CD4-positive, alpha-beta T cell treated with Interferon alpha-2 for 1 hour (primary cell): ENCODE measurements at places on chromosomes 5 and 9.

- no peak for DNase-seq
Observed at GRCh38 chr9:124013309-124014210, 2.0 kb downstream of the LHX2 start.

DNA sequence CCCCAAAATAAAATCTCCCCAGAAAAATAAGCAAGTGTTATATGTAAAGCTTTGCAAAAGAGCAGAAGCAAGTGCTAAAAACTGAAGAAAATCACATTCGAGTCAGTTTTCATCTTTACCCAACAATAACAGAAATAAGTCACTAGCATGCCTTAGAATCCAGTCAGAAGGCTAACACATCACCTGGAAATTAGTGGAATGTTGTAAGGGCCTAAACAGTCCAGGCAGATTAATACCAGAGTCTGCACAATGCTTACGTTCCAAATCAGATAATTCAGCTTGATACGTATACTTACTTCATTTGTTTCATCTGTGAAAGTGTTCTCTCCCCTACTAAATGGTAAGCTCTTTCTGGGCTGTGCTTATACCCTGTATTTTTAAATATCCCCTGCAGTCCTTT lies 42.7 kb downstream of the SUSD1 start:
- DNase-seq: no peak

DNA sequence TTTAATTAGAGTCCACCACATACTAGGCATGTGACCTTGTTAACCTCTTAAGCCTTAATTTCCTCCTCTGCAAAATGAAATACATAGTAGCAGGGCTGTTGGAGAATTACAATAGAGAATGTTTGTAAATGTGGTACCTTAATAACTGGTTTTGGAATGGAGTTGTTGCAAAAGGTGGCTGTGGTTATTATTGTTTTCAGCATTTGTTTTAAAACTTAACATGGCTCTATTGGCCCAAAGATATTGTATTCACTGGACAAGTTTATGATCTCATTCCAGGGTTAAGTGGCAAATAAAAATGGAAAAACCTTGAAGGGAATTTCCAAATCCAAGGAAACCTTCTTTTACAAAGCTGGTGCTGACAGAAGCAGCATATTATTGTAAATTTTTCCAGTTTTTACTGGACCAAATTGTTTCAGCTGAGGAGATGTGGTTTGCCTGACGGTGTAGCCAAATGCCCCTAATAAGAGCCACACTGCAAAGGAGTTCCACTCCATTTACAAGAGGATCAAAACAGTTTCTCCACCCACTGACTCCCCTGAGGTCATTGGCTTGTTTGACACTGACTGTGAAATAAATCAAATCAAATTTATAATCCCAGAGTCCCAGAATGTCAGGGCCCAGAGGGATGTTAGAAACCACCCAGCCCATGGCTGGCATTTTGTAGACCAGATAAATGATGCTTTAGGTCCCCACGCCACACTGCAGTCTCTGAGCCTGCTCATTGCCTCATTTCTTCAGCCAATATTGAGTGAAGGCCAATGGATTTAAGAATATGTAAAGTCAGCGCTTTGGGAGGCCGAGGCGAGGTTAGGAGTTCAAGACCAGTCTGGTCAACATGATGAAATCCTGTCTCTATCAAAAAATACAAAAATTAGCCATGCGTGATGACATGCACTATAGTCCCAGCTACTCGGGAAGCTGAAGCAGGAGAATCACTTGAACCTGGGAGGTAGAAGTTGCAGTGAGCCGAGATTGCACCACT lies 45.2 kb downstream of the ADRA1B start:
- DNase-seq: no peak

DNA sequence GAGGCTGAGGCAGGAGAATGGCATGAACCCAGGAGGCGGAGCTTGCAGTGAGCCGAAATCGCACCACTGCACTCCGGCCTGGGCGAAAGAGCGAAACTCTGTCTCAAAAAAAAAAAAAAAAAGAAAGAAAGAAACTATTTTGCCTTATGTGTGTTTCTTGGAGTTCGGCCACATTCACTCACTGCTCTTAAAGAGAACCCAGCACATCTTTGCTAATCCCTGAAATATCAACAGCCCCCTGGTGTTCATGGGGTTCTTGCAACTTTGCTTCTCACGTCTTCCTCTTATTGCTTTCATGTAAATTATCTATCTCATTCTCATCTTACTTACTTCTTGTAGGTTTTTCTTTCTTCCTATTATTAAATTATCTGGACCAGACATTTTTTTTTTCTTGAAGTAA lies 126.3 kb upstream of the ASTN2 start:
- DNase-seq: no peak

DNA sequence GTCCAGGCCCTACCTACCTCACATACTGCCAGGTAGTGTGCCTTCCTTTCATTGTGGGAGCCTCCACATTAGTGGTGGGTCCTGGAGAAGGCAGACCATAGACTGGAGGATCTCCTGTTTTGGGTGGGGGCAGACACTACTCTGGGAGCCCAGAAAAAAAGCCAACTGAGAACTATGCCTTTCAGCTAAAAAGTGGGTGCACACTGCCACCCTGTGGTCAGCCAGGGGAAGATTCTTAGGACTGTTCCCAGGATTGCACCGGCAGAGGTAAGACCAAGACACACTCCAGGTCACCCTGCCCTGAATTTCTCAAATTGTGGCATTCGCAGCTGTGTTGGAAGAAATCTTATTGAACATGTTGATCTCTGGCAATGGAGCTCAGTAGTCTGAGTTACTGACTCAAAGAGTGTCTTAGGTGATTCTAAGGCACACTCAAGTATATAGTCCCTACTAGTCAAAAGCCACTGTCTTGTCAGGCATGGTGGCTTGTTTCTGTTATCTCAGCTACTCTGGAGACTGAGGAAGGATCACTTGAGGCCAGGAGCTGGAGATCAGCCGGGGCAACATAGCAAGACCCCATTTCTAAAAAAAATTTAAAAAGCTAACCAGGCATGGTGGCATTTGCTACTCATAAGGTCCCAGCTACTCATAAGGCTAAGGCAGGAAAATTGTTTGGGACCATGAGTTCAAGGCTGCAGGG lies 3.6 kb downstream of the SIGMAR1 start:
- peak; percentile 85 for DNase-seq

GRCh38 chr9:88949425-88949824 lies 41.8 kb upstream of the S1PR3 start:
- no peak for DNase-seq

- DNase-seq: no peak
Observed at GRCh38 chr5:53087621-53088121, 21.9 kb downstream of the MOCS2 start.

DNA sequence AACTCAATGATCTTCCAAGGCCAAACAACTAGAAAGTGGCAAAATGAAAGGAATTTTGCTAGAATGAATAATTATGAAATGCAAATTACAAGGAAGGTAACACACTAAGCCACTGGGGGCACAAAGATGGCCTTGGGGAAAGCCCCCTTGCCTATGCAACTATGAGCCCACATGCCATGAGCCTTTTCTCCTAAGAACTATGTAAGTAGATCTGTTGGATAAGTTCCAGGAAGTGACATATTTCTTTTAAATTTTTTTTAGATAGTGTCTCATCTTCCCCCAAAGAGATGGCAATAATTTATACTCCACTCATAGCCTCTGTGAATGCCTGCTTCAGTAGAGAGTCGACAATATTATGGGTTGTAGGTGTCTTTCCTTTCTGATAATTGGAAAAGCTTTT lies 257.8 kb downstream of the AUH start:
- no peak for DNase-seq

- DNase-seq: no peak
Observed at GRCh38 chr5:136701191-136701590, 335.8 kb upstream of the TRPC7 start.

- no peak for DNase-seq
Observed at GRCh38 chr9:71774920-71775319, 6.6 kb upstream of the CEMIP2 start.

- DNase-seq: no peak
Observed at GRCh38 chr5:112965733-112966306, 10.8 kb upstream of the DCP2 start.

DNA sequence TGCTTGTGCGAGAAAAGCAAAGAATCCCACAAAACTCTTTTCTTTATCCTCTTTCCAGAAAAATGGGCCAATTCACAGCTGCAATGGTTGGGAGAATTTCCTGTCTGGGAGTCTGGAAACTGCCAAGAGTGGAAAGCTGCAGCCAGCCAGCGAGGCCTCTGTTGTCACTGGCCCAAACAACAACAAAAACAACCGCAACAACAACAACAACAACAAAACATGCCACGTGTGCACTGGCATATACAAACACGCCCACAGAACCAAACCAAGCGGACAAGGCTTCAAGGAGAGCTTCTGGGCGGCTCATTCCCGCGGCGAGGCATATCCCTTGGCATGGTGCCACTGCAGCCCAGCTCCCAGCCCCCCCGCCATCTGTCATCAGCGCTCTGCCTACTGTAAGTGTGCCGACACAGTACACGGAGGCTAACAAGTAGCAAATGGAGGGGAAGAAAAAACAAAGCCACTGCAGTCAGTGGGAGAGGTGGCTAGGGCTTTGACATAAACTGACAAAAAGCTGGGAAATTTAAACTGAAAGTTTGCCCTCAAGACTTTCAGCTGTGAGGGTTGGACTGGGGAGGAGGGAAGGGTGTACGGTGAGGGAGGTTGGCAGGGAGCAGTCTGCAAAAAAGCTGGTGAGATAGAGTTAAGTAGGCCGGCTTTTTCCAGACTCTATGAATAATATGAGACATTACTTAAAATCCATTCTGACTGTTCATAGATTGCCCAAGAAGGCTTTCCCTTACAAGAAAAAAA lies 165.0 kb upstream of the ZNF462 start:
- DNase-seq: no peak

DNA sequence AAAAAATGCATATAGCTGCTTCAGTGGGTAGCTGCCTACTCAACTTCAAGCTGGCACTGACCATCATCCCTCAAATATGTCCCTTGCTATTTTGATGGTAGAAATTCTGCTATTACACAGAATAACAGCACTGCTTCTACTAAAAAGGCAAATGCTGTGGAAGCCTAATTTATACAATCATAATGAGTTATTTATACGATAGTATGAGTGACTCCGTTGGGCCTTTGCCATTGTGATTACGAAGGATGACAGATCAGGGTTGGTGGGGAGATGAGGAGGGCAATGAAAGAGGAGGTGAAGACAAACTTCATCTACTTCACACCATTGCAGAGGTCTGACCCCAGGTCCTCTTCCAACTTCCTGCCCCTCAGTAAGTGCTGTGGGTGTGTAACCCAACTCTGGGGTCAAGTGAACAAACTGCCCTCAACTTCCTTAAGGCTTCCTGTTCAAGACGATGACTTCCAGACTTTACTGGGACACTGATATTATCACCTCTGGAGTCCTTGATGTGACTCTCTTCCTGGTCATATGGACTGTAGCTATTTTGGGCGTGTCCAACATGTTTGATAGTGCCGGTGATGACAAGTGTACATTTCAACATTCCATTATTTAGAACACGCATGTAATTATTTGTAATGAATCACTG lies 74.1 kb upstream of the RPS23 start:
- DNase-seq: no peak

- no peak for DNase-seq
Observed at GRCh38 chr5:32642276-32643002, 57.1 kb downstream of the SUB1 start.

DNA sequence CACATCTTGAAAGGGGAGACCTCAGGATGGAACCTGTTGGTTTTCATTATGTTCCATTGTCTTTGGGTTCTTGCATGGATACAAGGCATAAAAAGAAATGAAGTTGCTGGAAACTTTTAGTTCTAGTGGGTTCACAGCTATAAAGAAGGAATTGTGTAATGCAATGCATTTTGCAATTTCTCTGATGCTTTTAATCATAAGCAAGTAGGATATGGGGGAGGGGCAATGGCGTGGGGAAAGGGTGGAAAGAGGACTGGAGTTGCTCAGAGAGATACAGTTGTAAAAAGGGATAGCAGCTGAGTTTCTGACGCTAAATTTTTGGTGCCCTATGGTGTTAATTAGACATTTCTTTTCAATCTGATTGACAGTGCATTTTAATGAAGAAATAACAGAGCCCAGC lies 88.6 kb upstream of the FANCC start:
- no peak for DNase-seq

DNA sequence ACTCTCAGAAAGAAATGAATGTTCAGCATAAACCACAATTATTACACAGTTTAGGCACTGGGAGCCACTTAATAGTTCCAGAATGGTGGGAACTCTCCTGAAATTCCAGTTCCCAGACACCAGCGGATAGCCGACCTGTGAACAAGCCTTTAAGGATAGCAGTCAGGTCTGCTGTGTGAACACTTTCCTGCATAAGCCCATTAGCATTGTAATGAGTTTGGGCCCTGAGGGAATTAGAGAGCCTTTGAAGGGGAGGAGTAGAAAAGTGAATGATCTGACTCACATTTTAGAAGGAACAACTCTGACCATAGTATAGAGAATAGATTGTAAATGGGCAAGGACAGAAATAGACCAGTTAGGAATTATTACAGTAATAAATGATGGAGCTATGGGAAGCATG lies 189.1 kb downstream of the ADGRV1 start:
- no peak for DNase-seq

DNA sequence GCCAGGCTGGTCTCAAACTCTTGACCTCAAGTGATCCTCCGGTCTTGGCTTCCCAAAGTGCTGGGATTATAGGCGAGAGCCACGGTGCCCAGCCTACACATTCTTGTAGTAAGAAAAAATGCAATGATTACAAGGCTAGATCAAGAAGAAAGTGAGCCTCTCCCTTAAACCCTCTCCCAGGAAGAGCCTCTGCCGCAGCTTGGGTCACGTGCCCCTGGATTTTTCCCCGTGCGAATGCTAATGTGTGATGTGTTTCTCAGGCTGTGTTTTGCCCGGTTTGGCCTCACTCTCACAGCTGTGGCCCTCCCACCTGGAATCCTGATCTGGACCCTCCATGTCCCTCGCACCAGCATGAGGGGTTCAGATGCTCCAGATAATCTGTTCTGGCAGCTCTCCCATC lies 6.9 kb downstream of the PLPP7 start:
- no peak for DNase-seq

DNA sequence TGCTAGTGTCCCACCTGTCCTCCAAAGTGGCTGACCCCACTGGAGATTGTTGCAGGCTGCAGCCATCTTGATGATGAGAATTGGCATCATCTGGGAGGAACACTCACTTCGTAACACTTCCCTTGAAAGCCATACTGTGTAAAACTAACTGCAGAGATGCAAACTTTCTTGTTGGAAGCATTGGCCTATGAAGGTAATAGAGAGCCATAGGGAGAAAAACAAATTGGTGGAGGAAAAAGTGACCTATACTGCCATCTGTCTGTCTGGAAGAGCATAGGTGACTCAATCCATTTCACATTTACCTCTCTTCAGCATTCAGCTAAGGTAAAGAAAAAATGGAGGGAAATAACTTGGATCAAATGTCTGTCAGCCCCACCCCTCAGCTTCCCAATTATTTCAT lies 473.4 kb downstream of the NTRK2 start:
- no peak for DNase-seq

GRCh38 chr5:132003170-132003744 lies 8.2 kb downstream of the ACSL6 start:
- no peak for DNase-seq

- DNase-seq: no peak
Observed at GRCh38 chr5:173672891-173673290, 56.4 kb upstream of the BOD1 start.

GRCh38 chr5:115377468-115378217 lies 81.2 kb upstream of the CCDC112 start:
- DNase-seq: no peak
